Suprapubic skin (tissue), 4 donors: ENCODE measurements at places on chromosomes 5 and 9.

DNA sequence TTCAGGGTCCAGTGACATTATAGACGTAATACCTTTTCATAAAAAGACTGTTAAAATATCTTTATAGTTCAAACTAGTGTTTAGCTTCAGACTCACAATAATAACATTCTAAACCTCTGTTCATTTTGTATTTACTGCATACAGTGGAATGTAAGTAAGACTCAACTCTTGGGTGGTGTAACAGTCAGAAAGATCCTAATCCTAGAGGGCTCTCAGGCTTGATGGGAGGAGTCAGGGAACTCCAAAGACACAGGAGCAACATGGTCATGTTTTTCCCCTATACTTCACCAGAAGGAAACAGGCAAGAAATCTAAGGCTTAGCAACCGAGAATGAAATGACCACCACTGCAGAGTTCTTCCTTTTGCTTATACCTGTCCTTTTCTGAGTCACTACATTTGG lies 82.6 kb downstream of the MRPS27 start:
- DNase-seq = no peak

DNA sequence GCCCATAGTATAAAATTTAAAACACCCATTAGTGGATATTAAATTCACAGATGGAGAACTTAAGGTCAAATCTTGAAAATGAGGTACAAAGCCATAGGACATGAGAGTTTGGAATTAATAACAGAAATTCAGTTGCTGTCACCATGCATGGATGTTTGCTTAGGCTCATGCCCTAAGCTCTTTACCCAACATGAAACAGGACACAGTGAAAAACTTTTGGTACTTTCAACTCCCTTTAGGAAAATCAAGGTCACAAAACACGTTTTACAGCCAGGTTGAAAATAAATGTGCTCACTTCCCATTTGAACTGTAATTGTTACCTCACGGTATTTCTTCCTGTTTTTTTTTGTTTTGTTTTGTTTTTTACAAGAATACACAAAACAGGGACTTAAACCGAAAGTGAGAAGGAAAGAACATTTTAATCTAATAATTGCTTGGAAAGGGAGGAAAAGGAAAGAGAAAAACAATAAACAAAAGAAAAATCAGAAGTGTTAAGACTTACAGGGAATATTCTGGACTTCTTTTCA lies 6.1 kb upstream of the TOPORS start:
- DNase-seq = no peak

DNA sequence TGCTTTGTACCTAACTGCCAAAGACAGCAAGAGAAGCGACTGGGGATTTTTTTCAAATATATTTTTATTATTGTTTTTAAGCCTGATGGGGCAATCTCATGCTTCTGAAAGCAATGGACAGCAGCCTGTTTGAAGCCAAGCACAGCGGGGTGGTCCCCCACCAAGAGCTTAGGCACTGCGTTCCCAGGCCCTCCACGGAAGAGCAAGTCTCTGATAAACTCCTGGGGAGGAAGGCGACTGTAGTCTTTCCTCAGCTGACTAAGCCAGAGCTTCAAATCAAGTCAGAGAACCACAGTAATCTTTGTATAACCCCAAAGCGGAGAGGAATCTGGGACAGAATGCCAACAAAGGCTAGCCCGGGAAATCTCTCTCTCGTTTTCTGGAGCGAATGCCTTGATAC lies 54.4 kb downstream of the ARSB start:
- DNase-seq = no peak

- no peak for DNase-seq
Observed at GRCh38 chr9:126219166-126219565, 107.5 kb upstream of the MVB12B start.

DNA sequence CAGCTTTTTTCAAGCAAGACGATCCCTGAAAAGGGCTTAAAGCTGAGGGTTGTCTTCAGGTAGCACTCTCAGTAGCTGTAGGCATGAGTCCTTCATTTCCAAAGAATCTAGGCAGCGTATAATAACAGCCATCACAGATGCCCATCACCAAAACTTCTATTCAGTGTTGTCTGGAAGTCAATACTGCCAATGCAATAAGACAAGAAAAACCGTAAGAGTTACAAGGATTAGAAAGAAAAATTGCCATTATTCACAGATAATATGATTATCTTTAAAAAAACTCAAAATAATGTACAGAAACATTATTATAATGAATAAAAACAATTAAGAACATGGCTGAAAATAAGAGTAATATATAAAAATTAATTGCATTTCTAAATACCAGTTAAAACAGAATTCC lies 208.2 kb upstream of the ADRA1B start:
- no peak for DNase-seq
